ENCODE measurements at places on chromosomes 13 and 19.

DNA sequence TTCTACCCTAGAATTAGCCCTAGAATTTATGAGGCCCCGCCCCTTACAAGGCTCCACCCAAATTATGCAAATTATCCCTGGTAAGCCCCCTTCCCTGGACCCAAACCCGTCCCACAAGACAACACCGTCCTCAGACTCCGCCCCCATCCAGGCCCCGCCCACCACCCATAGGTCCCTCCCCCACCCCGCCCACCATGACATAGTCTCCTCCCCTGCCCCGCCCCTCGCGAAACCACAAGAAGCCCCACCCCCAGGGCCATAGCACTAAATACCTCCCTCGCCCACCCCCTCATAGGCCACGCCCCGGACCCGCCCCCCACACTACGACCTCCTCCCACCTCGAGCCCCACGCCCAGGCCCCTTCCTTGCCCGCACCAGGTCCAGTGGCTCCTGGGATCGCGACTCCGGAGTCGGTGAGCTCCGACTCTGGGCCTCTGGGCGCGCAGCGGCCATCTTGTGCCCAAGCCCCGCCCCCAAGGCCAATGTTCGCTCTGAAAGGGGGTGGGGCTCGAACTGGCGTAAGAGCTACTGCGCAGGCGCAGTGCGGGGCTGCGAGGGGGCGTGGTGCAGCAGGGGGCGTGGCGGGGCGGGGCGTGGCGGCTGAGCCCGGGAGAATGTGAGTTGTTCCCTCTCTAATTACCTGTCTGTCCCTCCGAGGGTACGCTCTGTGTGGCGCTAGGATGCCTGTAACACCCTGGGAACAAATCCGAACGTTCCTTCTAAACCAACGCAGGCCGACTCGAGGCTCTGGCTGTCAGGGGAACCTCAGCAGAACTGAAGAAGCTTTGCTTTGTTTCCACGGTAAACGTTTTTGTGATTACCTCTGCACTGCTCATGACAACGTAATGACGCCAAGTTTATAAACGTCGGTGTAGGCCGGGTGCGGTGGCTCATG lies at the start of gene ZNF784:
Gene ZNF784 (minus strand): TSS at position 458 of the 895 bp plus-strand sequence. CDS start 5 bp downstream, at position 453.
- DNase-seq: peak; percentile 95

DNA sequence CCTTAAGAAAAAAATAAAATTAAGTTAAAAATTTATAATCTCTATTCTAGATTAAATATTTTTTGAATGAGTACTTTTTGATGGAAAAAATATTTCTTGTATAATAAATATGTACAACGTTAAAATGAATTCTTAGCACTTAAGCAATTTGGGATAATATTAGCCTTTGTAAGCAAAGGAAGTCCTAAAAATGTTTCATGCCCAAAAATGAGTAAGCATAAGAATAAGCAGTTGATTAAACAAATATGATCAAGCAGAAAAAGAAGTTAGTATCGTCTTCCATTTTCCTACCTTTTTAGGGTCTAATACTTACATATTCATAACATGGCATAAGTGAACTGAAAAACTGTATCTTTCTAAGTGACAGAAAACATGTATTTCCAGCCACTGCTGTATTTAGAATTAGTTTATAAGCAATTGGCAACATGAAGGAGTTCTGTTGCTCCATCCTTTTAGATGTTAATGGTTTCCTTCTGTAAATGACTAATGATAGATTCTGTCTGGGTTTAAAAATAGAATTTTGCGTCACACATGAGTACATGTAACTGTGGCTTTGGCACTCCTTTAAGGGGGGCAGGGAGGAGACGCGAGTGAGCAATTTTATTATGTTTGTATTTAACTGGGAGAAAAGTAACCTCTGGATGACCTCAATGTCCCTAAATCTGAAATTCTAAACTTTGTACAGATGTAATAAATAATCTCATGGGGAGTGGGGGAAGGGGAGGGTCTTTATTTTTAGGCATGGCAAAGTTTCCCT lies 237.4 kb downstream of the RGCC start:
- no peak for DNase-seq

GRCh38 chr13:34452831-34453230 lies 489.2 kb upstream of the NBEA start:
- no peak for DNase-seq

DNA sequence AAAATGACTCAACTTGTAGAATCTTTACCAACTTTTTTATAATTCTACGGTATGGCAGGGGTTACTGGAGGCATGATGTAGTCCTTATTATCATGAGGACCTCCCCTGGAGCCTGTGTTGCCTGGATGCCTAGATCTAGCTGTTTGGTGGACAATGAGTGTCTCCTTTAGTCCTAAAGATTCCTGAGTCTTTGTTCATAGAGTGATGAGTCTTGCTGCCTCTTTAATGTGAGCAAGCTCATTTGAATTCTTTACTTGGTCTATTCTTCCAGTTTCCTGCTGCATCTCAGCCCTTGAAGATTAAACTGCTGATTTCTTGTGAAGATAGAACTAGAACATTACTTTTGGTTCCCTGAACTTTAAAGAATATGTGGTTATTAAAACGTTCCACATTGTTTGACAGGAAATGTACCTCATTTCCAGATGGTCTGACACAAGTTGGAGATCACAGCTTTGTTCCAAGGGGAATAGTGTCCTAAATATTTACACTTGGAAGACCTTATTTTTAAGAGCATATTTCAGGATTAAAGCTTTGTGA lies 51.9 kb downstream of the SLAIN1 start:
- DNase-seq: no peak

DNA sequence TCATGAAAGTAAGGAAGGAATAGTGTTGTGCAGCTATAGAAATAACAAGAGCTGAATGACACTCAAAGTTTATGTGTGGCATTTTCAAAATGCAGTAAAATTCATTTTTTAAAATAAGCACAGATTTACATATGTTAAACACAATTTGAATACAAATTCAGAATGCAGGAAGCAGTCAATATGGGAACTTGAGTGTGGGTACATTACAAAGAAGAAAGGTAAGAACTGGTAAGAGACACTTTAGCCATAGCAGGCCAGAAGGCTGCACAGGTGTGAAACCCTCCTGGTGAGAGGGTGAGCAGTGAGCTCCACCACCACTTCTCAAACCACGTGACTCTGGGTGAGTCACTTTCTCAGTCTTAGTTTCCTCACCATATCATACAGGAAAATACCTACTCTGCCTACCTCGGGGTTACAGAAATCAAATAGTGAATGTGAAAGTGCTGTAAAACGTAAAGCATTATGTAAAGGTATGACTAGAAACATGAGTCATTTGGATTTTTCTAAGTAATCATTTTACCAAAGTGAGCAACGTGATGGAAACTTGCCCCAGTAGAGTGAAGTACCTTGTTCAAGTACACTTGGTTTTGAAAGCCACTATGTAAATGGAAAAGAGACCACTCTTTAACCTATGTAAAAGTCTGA lies 40.5 kb downstream of the USP12 start:
- DNase-seq: no peak

DNA sequence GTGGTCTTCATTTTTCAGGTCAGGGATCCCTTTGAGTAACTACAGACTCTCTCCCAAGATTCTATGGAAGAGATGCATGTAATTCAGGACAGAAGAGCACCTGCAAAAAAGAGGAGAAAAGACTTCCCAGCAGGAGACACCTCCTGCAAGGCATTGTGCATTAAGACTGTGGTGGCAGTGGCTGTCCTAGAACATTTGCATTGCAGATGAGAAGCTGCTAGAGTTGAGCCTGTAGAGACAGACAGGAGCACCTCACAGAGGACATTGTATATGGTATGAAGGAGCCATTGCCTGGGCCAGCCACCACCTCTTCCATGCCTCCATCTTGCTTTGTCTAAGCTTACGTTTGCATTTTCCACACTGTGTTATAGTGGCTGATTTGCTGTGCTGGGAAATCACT lies 11.2 kb upstream of the MYO16 start:
- DNase-seq: no peak
